Glomerular endothelial cell (primary cell): ENCODE measurements at places on chromosomes 13 and 19.

DNA sequence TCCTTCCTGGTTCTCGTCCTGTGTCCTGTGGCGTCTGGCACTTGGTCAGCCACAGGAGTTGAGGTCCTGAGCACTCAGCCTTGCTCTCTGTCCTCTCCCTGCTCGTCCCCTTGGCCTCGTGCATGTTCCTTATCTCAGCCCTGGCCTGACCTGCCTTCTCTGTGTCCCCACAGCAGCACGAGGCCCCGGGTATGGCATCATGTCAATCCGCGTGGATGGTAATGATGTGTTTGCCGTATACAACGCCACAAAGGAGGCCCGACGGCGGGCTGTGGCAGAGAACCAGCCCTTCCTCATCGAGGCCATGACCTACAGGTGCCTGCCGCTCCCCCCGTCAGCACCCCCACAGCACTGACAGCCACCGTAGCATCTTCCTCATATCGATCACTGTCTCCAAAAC, 4.7 kb downstream of the B3GNT8 start:
- no peak for DNase-seq

DNA sequence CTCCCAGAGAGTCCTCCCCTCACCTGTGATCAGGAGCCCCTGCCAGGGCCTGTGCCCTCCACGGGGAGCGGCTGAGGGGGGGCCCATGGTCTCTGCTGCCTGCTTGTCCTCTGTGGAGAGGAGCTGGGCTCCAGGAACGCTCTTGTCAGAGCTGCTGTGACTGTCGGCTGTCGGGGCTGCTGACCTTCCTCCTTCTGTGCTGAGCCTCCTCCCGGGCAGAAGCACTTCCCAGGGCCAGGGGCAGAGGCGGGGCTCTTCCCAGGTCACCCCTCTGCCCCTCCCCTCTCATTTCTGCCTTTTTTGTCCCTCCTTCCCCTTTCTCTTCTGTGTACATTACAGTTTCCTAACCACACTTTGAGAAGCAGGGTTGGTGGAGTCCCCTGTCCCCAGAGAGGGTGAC, at the start of gene CEACAM4:
CEACAM4 (minus strand) TSS at position 198 of the 400 bp plus-strand sequence; CDS start at position 87, 111 bp downstream.
- no peak for DNase-seq

DNA sequence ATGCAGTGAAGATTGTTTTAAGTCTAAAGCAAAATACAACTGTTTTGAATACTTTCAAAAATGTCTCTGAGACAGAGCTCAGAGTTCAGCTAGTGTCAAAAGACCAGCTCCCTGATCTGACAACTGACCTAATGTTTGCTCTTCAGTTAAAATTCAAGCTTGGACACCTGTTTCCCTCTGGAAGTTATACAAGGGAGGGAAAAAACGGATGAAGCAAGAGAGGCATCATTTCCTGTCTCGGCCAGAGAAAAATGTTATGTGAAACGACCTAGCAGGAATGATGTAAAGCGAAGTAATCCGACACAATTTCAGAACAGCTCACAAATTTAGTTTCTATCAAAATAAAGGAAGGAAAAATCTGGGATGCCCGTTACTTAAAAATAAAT, 59.4 kb downstream of the ZAR1L start:
- DNase-seq, result no peak

DNA sequence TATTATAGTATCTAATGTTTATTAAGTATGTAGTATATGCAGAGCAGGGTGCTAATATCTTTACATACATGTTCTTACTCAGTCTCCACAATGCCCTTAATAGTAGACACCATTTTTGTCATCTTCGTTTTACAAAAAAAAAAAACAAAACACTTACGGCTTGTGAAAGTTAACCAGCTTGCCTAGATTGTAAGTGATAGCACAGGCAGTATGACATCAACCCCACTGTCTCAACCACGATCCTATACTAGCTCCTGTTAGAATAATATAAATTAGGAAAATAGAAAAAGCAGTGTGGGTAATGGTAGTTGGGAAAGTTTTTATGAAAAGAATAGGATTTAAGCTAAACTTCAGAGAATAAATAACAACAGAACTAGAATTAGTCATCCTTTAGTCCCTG, 34.3 kb downstream of the MICU2 start:
- no peak for DNase-seq

GRCh38 chr13:112117258-112117954, 50.5 kb downstream of the SOX1 start:
- DNase-seq, result no peak

- no peak for DNase-seq
These were observed 581.3 kb downstream of the DACH1 start for GRCh38 chr13:71285700-71286099.

- no peak for DNase-seq
These were observed 28.1 kb downstream of the RANBP3 start for GRCh38 chr19:5949792-5950305.

DNA sequence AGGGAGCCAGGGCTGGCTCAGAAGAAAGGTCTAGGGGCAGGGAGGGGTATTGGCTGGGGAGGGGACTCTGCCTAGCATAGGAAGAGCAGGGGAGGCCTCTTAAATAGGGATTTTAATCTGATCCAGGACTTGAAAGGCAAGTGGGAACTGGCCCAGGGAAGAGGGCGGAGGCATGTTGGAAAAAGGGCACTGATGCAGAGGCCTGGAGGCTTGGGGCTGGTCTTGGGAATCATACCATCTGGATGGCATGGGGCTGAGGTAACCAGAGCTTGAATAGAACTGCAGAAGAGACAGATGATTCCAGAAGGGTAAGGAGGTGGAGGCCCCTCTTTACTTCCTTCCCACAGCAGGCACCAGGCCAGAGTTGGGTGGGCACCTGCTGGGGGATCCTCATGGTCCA, 29.1 kb downstream of the CERS4 start:
- DNase-seq, result no peak
